CMK (cell line): ENCODE measurements at places on chromosomes 7 and 10.

DNA sequence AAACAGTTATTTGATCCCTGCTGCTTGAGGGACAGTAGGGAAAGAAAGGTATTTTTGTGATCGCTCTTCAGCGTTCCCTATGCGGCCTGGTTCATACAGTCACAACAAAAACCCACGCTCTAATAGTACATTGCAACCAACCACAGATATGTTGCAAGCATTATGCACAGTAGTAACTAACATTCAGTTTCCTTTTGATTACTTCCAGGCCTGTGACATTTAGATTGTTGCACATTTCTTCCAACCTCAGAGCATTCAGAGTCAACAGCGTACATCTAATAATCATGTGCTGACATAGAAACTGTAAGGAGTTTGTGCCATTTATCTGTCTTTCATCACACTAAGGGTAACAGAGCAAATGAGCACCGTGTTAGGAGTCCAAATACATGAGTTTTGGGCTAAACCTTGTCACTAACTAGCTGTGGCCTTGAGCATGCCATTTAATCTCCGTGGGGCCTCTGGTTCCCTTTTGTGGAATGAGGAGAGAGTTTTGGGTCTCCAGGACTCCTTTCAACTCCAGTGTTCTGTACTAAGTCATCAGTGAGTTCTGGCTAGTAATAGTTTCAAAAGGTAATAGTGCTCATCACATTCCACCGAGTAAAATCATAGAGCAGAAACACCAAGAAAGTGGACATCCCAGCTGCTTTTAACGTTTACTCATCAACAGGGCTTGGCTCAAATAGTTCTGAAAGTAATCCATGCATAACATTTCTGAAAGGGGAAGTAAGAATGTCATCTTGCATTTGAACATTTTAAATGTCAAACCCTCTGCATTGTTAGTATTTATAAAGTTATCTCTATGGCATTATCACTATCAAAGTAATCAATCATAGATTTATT, 99.0 kb upstream of the FZD1 start:
- DNase-seq: no peak

DNA sequence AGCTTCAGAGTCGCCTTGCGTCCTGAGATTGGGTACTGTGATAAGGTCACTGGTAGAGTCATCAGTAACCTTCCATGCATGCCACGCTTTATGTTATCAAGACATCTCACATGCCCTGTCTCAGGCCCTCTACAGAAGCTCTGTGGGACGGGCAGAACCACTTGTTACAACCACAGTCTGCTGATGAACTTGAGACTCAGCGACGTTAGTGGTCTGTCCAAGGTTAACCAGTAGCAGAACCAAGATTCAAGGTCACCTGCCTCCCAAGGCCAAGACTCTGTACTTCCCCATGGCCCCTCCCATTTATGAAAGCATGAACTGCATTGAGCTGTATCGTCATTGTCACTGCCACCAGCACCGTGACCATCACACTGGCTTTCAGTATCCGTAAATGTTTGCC, 15.0 kb downstream of the IQCE start:
- no peak for DNase-seq

DNA sequence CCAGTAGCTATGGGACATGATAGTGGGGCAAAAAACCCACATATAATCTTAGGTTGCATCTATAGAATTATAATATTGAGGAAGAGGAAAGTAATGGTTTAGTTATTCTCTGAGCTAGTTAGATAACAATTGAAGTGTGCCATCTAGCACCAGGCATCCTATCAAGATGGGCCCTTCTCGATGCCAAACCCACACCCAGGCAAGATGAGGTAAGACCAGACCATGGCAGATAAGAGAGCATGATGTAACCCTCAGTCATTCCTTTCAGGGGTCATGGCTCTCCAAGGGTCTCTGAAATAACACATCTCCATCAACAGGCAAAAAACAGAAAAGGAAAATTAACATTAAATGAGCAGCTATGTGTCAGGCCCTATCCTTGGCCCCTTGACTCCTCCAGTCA, 128.7 kb downstream of the SH3PXD2A start:
- no peak for DNase-seq

DNA sequence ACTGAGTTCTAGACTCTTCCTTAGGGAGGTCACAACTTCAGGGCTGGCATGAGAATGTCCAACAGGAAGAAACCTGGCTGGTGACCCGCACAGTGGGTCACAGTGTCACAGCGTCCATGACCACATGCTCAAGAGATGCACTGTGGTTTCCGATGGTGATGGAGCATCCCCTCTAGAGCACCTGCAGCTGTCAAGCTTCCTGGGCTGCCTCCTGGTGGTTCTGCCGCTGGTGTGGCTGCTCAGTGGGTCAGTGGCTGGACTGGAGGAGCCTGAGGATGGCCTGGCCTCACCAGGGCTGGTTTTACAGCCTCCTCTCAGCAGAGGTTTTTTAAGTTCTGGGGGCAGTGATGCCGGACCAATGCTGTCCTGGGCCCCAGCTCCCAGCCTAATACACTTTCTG, 149.3 kb downstream of the SH3PXD2A start:
- DNase-seq: no peak

GRCh38 chr10:88804083-88804812, 1.7 kb downstream of the LIPM start:
- no peak for DNase-seq

GRCh38 chr10:5396556-5397300, 7.9 kb downstream of the TUBAL3 start:
- no peak for DNase-seq

DNA sequence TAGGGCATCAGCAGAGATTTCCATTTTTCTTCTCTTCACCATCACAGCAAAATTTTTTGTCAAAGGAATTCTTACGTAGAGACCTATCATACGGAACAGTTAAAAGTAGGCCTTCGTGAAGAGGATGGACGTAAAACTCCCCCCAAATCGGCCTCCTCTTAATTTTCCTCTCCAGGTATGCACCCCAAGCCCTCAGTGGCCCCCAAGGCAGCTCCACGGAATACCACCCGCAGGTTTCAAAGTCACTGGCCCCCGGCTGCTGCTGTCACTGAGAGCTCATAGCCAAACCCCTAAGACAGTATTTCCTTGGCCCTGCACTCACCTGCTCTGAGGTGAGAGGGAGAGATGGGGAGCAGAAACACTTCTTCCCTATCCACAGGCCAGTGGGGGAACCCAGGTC, 8.8 kb downstream of the PODXL start:
- no peak for DNase-seq

GRCh38 chr10:112189465-112189864, 5.9 kb upstream of the GPAM start:
- no peak for DNase-seq

DNA sequence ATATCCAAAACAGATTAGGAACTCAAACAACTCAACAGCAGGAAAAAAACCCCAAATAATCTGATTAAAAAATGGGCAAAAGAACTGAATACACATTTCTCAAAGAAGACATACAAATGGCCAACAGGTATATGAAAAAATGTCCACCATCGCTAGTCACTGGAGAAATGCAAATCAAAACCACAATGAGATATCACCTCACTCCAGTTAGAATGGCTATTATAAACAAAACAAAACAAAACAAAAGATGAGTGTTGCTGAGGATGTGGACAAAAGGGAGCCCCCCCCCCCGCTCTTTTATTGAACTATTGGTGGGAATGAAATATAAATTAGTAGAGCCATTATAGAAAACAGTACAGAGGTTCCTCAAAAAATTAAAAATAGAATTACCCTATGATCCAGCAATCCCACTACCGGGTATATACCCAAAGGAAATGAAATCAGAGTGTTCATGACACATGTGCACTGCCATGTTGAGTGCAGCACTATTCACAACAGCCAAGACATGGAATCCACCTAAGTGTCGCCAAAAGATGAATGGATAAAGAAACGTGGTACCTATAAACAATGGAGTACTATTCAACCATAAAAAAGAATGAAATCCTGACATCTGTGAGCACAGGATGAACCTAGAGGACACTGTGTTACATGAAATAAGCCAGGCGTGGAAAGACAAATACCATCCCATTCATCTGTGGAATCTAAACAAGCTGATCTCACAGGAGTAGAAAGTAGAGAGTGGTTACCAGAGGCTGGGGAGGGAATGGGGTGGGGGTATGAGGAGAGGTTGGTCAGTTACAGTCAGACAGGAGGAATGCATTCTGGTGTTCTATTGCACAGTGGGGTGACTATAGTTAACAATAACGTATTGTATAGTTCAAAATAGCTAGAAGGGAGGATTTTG, 78.1 kb upstream of the RHEB start:
- DNase-seq: no peak

DNA sequence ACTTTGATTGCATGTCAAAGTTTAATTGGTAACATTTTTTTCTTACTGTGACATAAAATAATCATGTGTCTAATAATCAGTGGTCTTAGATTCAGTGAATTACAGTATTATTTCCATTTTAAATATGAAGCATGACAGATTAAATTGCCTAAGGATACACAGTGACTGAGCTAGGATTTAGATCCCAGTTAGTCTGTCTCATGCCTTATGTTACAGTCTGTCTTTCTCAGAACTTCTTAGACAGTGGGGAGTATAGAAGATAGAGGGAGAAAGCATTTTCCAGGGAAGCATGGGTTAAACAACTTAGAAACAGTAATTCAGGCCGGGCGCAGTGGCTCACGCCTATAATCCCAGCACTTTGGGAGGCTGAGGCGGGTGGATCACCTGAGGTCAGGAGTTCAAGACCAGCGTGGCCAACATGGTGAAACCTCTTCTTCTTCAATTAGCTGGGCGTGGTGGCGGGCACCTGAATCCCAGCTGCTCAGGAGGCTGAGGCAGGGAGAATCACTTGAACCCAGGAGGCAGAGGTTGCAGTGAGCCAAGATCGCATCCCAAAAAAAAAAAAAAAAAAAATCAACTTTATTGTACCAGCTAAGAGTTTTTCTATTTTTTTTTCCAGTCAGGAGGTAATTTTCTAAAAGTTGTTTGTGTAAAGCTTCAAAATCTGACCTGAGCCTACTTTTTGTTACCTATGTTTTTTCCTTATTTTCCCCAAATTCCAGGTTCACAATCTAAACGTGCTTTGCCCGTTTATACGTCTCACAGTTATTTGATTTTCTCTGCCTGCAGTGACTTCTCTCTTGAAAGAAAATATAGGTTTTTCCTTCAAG, 3.3 kb downstream of the CASD1 start:
- DNase-seq: no peak

DNA sequence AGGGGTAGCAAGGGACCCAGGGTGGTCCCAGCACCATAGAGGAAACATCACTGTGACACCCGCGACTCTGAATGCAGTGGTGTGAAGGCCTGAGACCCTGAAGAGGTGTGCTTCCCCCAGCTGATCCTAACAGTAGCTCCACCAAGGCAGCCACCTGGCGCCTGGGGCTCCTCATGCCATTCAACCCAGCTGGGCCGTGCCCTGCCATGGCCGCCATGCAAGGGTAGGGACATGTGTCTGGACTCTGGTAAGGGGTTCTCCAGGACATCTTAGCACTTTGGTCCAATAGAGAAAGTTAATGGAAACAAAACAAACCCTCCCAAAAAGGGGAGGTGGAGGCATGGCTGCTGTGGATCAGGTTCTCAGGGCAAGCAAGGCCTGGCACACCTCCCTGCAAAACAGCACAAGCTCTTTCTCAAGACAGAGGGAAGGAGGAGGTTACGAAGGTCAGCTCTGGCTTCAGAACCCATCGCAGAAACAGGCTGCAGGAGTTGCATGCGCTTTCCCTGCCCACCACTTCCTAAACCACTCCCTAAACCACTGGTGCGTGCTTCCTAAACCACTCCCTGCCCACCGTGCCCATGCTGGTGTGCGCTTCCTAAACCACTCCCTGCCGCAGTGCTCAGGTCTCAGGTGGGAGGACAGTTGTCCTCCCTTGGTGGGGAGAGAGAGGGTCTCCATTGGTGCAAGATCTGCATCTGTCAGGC, 108.7 kb downstream of the LARP4B start:
- no peak for DNase-seq

- no peak for DNase-seq
Measured at GRCh38 chr7:7536396-7537019, 835 bp upstream of the COL28A1 start.

DNA sequence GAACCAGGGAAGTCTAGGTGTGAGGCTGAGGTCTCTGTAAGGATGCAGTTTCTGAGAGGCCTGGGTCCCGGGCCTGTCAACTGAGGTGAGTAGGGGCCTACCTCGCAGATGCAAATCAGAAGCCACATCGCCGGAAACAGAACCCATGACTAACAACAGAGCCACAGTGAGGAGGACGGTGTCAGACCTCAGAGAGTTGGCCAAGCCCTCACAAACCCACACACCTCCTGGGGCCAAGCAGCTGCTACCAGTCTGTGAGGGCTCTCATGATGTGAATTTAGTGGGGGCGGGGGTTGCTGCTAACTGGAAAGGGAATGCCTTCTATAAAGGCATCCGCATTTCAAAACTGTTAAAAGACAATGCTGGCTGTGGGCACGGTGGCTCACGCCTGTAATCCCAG, 103.0 kb downstream of the COBL start:
- DNase-seq: no peak

- DNase-seq: no peak
Measured at GRCh38 chr10:15112657-15113056, 15.5 kb downstream of the RPP38 start.

GRCh38 chr7:21408481-21408820, 19.4 kb upstream of the SP4 start:
- no peak for DNase-seq

GRCh38 chr7:28165961-28166955, 14.3 kb downstream of the JAZF1 start:
- no peak for DNase-seq
